Stomach (tissue), 19 donors: ENCODE measurements at places on chromosomes 1 and 21. TPM values are rescaled to one million over a fixed set of nuclear protein-coding genes. Genes with fewer than 3 reads are reported as not detected.

Gene S100B
- total RNA-seq: 7.0 TPM

Gene FMN2
- 0.87 TPM for total RNA-seq

Gene RNU1-3
- total RNA-seq: 9,966 TPM

Gene HMCN1
- 1.7 TPM for total RNA-seq

GRCh38 chr1:91583326-91583755 is 82.7 kb downstream of the CDC7 start:
- peak overlapping the region; percentile 79 for H3K27ac ChIP-seq
- no peak overlapping the region for H3K4me3 ChIP-seq
- no peak for DNase-seq
- no peaks in the 10 kb centered on the region for H3K4me1 ChIP-seq
- no peaks in the 10 kb centered on the region for H3K27me3 ChIP-seq

- no peaks in the 10 kb centered on the region for H3K4me1 ChIP-seq
- H3K27me3 ChIP-seq: no peaks in the 10 kb centered on the region
- H3K4me3 ChIP-seq: no peak overlapping the region
- DNase-seq: no peak
- H3K36me3 ChIP-seq: no peaks in the 10 kb centered on the region
- no peak overlapping the region for H3K27ac ChIP-seq
Observed at GRCh38 chr1:247286134-247286670, 30.3 kb downstream of the VN1R5 start.
